Large intestine (tissue), 12 donors: ENCODE measurements at places on chromosomes 2 and 18.

- DNase-seq: no peak
These were observed 29.6 kb upstream of the TMEM177 start for GRCh38 chr2:119649364-119649917.

- DNase-seq: no peak
These were observed 568.5 kb downstream of the TSN start for GRCh38 chr2:122323927-122324326.

GRCh38 chr2:162037028-162037795, 36.8 kb downstream of the DPP4 start:
- no peak for DNase-seq

- no peak for DNase-seq
These were observed 281.1 kb downstream of the SLC4A3 start for GRCh38 chr2:219908538-219908937.

- DNase-seq: no peak
These were observed 47.5 kb upstream of the HNRNPA3 start for GRCh38 chr2:177165061-177165583.

DNA sequence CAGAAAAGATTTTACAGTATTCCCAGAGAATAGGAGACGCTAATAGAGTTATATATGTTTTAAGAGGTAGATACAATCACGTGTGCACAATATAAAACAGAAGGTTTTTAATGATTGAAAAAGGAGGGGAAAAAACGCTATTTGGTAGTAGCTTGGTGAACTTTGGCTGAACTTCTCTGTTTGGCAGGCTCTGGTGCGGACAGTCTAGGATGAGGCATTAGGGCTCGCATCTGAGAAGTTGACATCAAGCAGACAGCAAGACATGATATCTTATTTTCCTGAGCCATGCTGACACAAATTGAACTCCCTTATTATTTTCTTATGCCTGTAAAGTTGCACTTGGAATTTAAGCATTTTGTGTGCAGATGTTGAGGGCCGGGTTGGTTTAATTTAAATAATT, 176.6 kb downstream of the EN1 start:
- peak; percentile 17 for DNase-seq

DNA sequence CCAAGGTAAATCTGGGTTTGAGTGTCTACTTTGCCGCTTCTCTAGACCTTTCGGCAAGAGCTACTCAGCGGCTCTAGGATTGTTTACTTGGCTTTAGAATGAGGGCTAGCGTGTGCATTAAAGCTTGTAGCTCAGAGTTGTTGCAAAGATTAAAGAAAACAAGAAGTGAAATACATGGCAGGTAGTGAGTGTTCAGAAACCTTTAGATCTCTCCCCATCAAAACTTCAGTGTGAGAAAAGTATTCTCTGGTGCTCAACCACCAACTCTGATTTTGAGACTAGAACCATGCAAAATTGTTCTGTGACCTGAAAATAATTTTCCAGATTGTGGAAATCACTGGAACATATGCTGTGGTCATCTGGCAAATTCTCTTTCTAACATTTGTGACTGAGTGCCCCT, 512.0 kb downstream of the CMPK2 start:
- DNase-seq: no peak

- no peak for DNase-seq
These were observed 500.3 kb downstream of the LRP1B start for GRCh38 chr2:141630407-141630930.

GRCh38 chr2:239061824-239062570, 214.1 kb downstream of the TWIST2 start:
- DNase-seq: no peak

DNA sequence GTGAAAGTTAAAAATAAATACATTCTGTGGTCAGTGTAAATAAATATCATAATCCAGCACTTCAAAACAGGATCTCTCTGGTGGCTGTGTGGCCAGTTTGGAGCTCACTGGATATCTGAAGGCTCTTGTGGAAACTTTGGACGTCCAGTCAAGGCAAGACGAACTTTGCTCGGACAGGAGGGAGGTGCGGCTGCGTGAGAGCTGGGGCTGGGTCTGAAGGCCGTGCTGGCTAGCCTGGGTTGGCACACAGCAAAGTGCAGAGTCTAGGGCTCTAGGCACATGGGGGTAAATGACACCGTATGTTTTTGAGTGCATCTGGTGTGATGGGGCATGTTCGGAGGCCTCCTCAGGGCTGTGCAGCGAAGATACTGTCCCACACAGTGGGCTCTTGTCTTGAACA, 78.9 kb upstream of the TXNDC2 start:
- peak; percentile 76 for DNase-seq

GRCh38 chr2:20660506-20661420, 6.2 kb upstream of the GDF7 start:
- DNase-seq: no peak

GRCh38 chr18:37563931-37564392, 1.6 kb downstream of the CELF4 start:
- DNase-seq: no peak

DNA sequence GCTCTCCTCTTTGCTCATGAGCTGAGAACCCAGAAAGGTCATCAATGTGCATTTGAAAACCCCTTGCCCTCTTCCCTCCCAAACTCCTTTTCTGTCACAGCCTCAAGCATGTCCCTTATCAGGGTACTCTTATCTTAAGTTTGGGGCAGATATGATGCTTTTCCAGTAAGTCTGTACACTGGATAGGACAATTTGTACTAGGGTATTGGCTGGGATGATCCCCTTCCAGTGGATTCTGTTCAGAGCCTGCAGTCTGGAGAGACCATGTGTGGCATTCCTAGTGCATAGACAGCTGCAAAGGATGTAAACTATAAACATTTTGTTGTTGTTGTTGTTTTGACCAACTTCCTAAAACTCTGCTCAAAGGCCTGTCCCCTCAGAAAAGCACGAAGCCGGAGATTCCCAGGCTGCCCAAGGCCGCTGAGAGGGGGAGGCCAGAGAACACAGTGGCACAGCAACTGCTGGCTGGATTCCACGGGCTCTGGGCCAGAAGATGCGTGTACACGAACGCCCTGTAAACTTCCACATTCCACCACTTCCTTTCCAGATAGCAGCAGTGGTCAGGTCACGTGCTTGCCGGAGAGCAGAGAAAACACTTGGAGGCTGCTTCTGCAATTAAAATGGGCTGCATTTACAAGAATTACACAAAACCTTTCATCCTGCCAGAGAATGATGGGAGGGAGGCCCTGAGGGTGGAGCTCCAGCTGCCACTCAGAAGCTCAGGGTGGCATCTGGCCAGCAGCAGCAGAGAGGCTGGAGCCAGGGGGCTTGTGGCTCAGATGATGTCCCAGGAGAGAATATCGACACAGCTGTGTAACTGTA, 42.1 kb downstream of the BMP10 start:
- peak; percentile 82 for DNase-seq

GRCh38 chr2:9781252-9781651, 62.0 kb upstream of the TAF1B start:
- DNase-seq: no peak
